Hepatocyte (in vitro differentiated cells): ENCODE measurements at places on chromosomes 5 and 9.

DNA sequence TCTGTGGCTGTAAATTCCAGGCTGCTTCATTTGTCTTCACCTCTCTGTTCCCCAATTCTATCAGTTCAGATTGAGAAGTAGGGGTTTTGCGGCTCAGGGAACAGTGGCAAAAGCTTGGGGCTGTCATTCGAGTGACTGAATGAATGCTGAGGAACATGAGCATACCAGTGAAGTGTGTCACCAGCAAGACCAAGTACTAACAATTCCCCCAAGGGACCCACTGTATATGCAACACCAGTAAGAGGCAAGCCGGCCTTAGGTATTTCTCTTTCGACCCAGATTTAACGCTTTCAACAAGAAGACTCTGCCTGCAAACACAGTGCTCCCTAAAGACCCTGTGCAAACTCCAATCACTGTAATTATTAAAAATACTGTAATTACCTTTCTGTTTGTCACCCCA lies 25.8 kb downstream of the KLHL3 start:
- DNase-seq, result no peak
- H3K27ac ChIP-seq, result no peak overlapping the region
- no peaks in the 10 kb centered on the region for H3K27me3 ChIP-seq
- H3K4me3 ChIP-seq, result no peak overlapping the region
- H3K36me3 ChIP-seq, result no peaks in the 10 kb centered on the region
- H3K4me1 ChIP-seq, result no peaks in the 10 kb centered on the region

DNA sequence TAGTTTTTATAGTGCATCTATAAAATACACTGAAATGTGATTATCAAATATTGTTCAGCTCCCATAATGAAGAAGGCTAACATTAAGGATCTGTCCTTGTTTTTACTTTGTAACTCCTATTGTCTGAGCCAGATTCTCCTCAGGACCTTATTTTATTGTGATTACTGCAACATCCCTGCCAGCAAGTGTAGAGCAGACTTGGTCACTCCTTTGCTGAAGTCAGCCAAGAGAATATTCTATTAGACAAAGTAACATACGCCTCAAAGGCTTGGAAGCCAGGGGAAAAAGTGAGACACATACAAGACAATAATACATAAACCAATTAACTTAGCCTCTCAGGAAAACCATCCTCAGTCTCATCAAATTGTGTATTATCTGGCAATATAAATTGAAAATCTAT lies 269.6 kb downstream of the ARL15 start:
- peaks cover 4% of the 10 kb centered on the region for H3K4me1 ChIP-seq
- H3K36me3 ChIP-seq, result no peaks in the 10 kb centered on the region
- DNase-seq, result no peak
- no peak overlapping the region for H3K27ac ChIP-seq
- no peaks in the 10 kb centered on the region for H3K27me3 ChIP-seq

DNA sequence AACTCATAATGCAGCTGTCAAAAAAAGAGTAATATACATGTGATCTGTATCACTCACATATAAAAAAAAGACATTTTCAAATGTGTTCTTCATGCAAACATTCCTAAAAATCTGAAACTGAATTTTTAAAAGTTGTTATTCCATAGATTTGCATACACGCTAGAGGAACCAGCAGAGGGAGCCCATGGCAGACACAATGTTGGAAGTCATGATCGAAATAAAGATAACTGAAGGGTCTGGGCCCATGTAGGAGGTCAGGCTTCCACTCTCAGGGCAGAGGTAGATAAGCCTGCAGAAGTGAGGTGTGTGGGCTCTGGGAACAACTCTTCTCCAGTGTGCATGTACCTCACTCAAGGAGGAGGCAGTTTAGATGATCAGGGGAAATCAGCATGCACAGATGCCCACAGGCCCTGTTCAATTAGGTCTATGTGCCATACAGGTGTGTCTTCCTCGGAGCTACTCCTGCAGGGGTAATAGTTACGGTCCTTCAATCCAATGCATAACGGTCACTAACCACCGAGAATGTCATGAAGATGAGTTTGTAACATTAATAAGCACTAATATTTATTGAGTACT lies 208.6 kb downstream of the EPB41L4A start:
- H3K4me1 ChIP-seq, result no peaks in the 10 kb centered on the region
- no peaks in the 10 kb centered on the region for H3K27me3 ChIP-seq
- H3K4me3 ChIP-seq, result no peak overlapping the region
- H3K36me3 ChIP-seq, result no peaks in the 10 kb centered on the region
- H3K27ac ChIP-seq, result no peak overlapping the region

- no peaks in the 10 kb centered on the region for H3K4me1 ChIP-seq
- H3K4me3 ChIP-seq, result no peak overlapping the region
- H3K27ac ChIP-seq, result peak overlapping the region; percentile 45
- H3K27me3 ChIP-seq, result no peaks in the 10 kb centered on the region
These were observed 13.7 kb downstream of the YIPF5 start for GRCh38 chr5:144156767-144157171.

- no peak overlapping the region for H3K4me3 ChIP-seq
- no peak overlapping the region for H3K27ac ChIP-seq
- no peak for DNase-seq
- peaks cover 2% of the 10 kb centered on the region for H3K27me3 ChIP-seq
- H3K36me3 ChIP-seq, result no peaks in the 10 kb centered on the region
- no peaks in the 10 kb centered on the region for H3K4me1 ChIP-seq
These were observed 16.4 kb downstream of the C5orf63 start for GRCh38 chr5:127056896-127057295.

GRCh38 chr9:127612939-127613582 lies 984 bp downstream of the STXBP1 start:
- H3K27ac ChIP-seq, result peak overlapping the region; percentile 20
- H3K4me3 ChIP-seq, result peak overlapping the region; percentile 67
- peak; percentile 59 for DNase-seq
- no peaks in the 10 kb centered on the region for H3K36me3 ChIP-seq

DNA sequence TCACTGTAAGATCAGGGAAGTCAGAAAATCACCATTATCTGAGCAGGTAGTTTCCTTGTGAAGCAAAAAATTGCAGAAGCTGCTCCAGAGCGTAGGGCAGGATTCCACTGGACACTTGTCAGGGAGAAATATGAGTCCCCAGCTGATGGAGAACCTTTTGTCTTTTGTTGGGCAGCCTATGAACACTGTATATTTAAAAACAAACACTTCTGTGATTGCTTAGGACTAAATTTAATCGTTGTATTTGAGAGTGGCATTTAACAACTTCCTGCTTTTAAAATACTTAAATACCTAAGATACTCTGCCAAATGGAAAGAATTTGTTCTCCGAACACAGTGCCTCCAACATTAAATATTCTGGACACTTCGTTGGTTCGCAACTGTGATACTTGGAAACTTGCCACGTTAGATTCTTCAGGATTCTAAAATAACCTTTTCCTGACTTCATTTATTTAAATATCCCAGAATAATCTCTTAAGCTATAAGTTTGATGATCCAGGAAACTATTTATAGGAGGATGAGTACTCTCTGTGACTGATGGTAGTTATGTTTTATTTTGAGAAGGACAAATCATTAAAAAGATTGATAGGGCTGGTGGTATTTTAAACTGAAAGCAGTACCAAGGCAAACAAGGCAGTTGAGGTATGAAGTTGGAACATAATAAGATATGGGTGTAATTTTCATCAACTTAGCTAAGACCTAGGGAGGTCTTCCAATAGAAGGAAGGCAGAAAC lies 2.7 kb upstream of the HSPA4 start:
- H3K4me1 ChIP-seq, result peaks cover 31% of the 10 kb centered on the region
- no peaks in the 10 kb centered on the region for H3K36me3 ChIP-seq
- peak overlapping the region; percentile 61 for H3K27ac ChIP-seq
- no peaks in the 10 kb centered on the region for H3K27me3 ChIP-seq
- H3K4me3 ChIP-seq, result no peak overlapping the region
- no peak for DNase-seq
